ENCODE measurements at places on chromosomes 7 and 10.
A peak's percentile ranks its signal among the peaks of the same experiment; 100 is the strongest.

DNA sequence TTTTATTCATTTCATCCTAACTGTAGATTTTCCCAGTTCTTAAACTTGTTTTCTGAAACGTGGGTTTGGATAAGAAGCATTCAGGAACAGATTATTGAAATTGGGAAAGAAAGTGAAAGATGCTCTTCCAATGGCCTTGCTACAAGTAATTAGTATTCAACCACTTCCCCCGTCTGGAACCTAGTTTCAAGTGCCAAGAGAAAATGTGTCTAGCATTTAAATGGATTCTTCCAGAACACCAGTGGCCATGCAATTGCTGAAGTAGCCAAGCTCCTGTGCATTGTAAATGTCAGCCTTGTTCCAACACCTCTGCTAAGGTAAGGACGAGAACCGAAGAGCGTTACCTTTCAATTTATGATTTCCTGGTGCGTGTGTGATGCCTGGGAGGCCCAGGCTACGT, 68.2 kb downstream of the PFKFB3 start:
- peak; percentile 37 for DNase-seq

- DNase-seq, result no peak
Measured at GRCh38 chr10:6228010-6228511, 25.3 kb downstream of the PFKFB3 start.

DNA sequence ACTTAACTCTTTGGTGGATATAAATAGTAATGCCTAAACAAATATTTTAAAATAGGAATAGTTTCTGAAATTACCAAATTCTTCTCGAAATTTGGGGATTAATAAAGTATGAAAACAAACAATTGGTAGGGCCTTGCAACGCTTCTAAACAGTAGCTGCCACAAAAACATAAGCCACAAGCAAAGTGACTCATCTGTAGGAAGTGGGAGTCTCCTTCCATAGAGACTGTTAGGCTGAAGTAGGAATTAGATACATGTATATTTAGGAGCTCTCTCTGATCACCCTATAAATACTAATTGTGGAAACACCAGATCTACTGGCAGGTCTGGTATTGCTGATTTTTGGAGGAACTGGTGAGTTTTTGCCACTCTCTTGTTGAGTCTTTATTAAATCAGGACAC, 5.7 kb upstream of the LMOD2 start:
- no peak for DNase-seq

GRCh38 chr7:111092406-111093236, 1.7 kb downstream of the LRRN3 start:
- peak; percentile 70 for DNase-seq

DNA sequence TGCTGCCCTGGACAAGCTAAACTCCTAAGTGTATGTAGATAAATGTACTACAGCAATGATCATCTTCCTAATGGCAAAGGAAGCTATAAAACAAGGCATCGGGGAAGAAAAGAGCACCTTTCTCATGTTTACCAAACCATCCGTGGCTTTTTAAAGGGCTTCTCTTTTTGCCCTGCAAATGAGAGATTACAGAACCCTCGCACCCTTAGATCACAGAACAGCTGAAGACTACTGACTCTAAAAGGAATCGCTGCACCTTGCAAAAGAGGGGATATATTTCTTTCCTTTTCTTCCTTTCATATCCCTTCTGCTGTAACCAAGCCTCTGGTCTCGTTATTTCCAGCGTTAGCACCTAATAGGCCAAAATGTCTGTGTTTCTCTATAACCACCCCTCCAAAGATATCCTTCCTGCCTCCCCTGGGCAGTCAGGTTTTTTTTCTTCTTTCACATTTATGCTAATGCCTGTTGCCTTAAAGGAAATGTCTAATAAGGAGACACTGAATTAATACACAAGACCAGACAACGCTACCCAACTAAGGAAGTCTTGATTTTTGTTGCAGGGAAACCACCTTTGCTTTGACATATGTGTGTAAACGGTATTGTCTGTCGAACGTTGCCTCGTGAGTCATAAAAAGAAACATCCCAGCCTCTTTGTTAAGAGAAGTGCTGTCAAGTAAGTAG, 10.5 kb downstream of the ST8SIA6 start:
- DNase-seq, result no peak

DNA sequence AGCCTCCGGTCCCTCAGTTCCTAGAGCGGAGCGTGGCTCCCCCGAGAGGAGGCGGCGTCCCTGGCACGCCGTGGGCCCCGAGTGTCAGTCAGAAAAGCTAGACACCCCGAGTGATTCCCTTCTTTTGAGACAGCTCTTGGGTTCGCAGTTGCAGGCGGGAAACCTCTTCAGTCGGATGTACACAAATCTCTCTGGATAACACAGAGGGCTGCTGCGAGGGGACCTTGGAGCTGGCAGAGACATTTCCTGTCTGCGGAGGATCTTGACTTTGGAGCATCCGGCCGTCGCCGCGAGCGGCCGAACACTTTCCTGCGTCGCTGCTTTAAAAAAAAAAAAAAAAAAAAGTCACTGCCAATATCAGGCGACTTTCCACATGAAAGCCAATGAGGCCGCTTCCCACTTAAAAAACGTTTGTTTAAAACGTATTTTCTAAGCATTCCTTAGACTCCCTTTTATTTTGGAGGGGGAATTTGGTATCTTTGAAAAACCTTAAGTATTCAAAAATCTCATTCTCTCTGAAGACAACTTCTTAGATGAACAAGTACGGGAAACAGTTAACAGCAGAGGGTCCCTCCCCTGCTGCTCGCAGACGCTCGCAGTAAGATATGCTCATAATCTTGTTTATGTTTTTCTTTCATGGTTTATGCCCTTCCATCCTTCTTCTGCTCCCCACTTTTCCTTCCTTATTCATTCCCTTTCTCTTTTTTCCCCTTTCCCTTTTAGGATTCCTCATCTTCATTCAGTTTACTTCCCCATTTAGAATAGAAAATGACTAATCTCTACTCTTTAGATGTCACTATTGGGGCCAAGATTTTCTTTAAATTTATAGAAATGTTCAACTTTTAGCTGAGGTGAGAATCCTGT, 10.0 kb downstream of the HHEX start:
- DNase-seq, result no peak

DNA sequence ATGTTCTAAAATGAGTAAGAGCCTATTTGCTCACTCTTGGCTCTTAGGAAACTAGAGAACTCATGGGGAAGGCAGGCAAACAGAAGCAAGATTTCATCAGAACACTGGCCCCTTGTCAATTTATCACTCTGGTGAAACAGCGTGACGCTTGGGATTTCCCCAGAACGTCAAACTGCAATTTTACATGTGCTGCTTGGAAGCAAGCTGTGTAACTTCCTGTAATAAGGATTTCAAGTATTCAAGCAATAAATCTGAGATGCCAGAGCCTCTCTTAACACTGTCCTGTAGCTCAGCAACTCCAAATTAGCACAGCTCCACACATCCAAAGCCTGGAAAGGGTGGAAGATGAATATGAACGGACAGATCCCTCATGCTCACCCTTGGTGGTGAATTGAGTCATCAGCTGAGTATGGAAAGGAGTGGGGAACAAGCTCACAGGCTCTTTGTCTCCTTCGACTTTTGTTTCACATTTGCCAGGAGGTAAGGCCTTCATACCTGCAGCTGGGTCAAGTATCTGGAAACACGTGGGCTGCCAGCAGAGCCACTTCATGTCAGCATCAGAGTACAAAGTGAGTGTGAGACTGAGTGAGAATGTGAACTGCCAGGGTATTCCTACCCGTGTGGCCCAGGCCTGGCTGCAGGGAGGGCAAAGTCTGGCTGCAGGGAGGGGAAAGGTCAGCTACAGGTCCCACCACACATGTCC, 140.4 kb upstream of the NAMPT start:
- peak; percentile 2 for DNase-seq

DNA sequence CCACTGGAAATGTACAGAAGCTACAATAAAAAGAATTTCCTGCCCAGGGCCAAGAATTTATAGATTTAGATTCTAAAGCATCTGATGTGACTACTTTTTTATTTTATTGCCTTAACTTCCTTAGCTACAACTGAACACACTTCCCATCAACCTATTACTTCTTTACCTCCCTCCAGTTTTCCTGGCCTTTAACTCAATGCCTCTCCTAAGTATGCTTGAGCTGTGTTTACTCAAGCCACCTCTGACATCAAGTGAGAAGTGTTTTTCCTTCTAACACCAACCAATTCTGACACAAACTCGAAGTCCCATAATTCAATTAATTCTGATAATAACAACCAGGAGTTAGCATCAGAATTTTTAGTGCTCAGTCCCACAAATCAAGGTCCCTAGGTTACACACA, 170.0 kb downstream of the IMMP2L start:
- DNase-seq, result no peak

GRCh38 chr7:9761224-9761623, 1212.4 kb upstream of the PHF14 start:
- DNase-seq, result no peak

GRCh38 chr7:100221231-100221718, 1.5 kb downstream of the PVRIG start:
- DNase-seq, result no peak

DNA sequence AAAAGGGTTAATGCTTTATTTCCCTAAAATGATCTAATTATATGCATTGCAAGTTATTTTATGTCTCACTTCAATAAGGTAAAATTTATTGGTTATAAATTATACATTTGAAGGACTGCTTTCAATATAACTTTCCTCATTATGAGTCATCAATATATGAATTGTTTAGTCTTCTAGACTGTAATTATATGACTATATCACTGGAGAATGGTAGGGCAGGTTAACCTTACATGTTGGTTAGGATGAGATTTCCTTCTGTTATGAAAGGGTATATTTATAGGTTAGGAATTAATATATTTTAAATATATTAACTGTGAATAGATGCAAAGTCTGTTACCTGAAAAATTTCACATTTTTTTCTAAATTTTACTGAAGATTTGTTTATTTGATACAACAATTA, 406.4 kb upstream of the ETV1 start:
- no peak for DNase-seq

DNA sequence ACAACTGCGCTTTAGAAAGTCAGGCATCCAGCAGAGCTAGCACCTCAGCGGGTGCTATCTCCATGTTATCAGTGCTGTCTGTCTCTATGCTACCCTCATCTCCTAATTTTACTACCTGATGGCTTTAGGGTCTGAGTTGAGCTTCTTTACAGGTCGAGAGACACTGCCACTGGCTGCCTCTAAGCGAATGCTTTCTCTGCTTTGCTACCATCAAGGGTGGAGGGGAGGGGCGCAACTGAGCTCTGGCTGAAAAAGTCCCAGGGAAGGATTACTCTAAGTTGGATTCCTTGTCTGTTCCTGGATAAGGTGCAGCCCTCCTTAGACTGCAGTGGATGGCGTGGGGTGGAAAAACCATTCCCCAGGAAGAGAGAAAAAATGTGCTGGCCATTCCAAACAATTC, 105.7 kb downstream of the CDK14 start:
- no peak for DNase-seq

DNA sequence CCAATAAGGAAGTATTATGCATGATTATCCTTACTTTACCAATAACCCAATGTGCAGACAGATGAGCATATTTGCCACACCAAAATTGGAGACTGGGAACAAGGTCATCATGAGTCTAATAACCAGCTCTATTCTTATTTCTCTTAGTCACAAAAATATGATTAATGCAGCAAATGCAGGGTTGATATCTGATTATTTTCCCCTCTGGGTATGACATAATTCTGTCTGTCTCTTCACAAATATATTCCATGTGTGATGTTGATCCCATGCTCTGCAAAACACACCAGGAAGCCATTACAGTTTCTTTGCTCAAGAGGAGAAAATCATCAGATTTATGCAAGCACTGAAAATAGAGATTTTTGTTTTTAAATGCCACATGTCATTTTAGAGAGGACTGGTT, 196.5 kb upstream of the DGKB start:
- no peak for DNase-seq

DNA sequence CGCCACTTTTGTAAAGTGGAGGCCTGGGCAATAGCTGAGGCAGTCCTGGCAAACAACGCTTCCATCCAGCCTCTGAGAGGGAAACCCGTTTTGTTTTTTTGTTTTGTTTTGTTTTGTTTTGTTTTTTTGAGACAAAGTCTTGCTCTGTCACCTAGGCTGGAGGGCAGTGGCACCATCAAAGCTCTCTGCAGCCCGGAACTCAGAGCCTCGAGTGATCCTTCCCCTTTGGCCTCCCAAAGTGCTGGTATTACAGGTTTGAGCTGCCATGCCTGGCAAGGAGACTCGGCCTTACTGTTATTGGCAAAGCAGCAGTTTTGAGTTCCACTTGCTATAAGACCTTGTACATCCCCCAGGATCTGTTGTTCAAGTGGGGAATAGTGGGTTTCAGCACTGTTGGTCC, 10.5 kb upstream of the SLC25A16 start:
- no peak for DNase-seq

GRCh38 chr10:46014206-46014605, 16.2 kb downstream of the NCOA4 start:
- DNase-seq, result no peak

DNA sequence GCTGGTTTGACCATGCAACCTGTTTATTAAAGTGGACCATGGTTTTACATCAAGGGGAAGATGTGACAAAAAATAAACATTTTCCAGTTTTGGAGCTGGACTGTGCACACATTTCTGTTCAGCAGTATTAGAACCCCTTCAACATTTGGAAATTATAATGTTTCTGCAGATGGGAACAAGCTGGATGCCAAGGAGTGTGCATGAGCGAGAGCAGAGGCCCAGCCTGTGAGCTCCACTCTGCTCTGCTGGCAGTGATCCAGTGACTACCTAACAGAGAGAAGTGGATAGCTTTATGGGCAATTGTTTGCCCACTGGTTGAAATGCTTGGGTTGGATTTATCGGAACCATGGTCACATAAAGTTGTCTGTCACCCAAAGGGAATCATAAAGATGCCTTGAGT, 456.7 kb downstream of the NRG3 start:
- no peak for DNase-seq

GRCh38 chr7:44530990-44531389, 10.1 kb downstream of the NPC1L1 start:
- DNase-seq, result no peak

DNA sequence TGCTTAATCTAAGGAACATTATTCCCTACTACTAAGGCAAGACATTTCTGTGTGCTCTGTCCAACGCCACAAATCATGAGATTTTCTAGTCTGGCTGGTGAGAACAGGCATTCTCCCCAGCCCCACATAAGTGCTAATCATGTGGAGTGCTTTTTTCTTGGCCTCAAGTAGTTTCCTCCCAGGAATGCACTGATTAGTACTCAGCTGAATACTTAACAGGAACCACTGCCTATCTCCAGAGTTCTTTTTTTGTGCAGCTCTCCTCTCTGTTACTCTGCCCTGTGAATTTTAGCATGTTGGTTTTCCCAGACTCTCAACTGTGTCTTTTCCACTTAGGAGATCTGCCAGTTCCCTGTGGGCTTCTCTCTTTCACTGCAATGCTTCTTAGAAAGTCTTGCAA, 1098.5 kb upstream of the LRRTM3 start:
- DNase-seq, result no peak

- DNase-seq, result no peak
Measured at GRCh38 chr10:117568334-117568733, 25.8 kb downstream of the EMX2 start.

GRCh38 chr10:128612195-128612594, 486.0 kb upstream of the MKI67 start:
- no peak for DNase-seq
